Fibroblast of skin of scalp (primary cell): ENCODE measurements at places on chromosomes 4 and X.

DNA sequence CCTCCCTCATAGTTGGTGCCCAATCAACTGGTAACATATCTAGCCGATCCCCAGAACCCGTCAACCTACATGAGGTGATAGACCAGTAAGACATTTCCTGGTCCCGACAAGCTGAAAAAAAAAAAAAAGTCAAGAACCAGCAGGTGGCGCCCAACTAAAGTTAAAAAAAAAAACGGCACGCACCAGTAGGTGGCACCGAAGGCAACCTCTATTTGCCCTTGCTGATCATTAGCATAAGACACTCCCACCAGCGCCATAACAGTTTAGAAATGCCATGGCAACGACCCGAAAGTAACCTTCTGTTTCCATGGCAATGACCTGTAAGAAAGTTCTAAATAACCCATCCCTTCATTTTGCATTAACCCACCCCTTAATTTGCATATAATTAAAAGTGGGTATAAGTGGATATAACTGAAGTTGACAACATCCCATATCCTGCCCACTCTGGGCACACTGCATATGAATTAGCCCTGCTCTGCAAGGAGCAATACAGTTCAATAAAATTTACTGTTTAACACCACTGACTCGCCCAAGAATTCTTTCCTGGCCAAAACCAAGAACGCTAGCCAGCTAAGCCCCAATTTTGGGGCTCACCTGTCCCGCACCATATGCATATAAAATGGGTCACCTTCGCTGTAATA lies 83.9 kb upstream of the SPANXB1 start:
- DNase-seq: peak; percentile 57

DNA sequence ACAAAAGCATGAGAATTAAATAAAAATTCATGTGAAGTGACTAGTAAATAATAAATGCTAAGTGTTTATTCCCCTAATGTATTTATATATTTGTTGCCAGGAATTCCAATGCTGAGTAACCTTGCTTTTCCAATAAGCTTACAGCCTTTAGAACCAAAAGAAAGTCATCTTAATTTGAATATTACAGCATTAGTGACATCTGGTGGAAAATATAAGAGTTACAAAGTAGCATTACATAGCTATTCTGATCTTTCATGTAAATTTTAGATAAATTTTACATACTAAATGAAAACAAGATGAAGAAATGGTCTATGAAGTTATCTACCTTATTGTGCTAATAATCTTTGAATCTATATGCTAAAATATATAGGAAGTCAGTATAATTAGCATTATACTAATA lies 10.4 kb downstream of the MAD2L1 start:
- DNase-seq: peak; percentile 46

- no peak for DNase-seq
These were observed 1.0 kb downstream of the TNIP2 start for GRCh38 chr4:2754848-2755819.

DNA sequence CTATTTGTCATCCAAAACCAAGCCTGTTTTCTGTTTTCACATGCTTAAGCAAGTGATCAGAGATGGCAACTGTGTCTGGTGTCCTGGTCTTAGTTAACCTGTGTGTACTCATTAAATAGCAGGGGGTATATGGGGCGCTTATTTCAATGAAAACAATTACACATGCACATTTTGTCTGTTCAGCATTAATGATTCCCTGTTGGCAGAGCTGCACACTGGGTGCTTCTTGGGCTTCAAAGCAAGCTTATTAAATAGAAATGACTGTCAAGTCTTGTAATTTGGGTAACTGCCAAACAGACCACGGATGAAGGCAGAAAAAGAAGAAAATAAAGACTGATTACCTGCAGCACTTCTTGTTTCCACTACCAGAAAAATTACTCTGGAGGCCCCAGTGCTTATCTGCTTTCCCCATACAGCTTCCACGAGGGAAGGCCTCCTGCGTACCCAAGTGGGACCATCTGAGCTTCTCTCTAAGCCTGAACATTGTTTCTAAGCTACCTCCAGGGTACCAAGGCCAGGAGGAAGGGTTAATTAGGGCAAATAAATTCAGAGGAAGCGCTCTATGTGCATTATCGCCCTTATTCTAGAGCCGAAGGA lies 107.2 kb upstream of the TBL1X start:
- DNase-seq: no peak

DNA sequence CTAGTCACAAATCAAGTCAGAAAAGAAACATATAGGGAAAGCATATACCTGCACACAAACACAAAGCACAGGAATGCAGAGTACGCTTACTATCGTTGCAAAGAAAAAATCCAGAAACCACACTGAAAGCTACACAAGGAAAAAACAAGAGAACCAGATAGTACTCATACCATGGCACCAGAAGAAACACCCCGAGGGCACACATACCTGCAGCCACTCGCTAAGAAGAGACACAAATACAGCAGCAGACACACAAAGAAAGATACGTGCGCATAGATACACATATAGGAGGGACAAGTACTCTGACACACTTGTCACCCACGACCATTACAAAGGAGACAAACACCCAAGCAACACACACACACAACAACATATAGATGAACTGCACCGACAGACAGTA lies 1.4 kb upstream of the SLC38A5 start:
- no peak for DNase-seq

DNA sequence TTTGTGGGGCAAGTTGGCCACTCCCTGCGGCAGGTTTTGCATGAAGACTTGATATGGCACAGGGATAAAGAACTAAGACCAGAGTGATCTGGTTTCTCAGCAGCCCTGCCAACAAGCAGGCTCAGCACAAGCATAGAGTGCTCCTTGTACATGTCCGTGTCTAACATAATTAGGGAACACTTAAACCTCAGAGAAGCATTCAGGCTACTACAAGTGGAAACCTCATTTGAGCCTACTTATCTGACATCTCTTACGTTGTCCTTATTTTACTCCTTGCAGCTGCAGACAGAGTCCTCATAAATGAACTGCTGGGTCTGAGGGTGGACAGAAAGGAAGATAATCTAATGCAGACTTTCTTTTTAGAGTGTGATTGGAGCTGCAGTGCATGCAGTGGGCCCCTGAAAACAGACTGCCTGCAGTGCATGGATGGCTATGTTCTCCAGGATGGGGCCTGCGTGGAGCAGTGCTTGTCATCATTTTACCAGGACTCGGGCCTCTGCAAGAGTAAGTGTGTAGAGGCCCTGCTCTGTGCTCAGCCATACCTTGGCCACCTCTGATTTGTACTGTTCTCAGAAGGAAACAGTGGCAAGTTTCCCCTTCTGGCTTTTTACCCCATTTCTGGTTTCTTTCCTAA lies 179.1 kb upstream of the ANXA3 start:
- DNase-seq: no peak

DNA sequence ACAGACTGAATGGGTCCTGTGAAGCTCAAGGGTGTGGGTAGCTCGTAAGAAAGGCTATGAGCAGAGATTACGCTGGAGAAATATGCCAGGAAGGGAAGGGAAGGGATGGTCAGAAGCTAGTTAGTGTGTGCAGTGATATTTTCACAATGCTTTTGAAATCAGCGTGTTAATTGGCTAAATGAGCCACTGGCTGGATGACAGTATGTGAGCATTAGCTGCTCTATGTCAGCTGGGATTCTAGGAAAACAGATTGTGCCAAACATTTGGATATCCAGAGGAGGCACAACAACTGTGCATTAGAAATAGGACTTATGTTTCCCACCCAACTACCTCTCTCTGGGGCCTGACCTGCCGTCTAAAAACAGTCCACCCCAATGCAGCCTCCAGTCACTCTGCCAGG lies 168.5 kb downstream of the DHRSX start:
- DNase-seq: no peak
